Amygdala (tissue), 56 donors: ENCODE measurements at places on chromosomes 13 and 19.
A peak's percentile ranks its signal among the peaks of the same experiment; 100 is the strongest.

DNA sequence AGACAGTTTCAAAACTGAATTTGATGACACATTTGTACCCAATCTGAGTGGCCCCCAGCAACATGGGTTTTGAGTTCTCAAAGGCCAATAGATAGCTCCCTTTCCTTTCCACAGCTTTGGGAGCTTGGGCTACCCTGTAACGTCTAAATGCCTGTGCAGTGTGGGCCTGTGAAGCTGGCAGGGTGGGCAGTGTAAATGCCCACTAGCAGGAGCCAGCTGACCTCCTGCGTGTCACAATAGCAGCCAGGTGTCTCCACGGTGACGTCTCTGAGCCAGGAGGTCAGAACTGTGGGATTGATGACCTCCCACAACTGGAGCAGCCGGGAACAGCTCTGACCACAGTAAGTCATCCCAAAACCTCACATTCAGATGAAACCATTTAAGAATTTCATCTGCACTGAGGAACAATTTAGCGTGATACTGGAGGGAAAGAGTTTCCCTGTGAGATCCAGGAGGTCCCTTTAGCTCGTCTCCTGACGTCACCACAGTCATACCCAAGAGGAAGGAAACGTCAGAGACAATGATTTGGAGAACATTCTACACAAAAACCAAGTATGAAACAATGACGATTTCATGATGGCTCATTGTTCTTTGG is at the start of gene IPO5:
Gene IPO5, plus strand, starts transcription at position 300 of the 595 bp plus-strand sequence. CDS start 23,022 bp downstream, outside the sequence.
- DNase-seq = no peak

GRCh38 chr19:4108767-4109625 is 14.9 kb downstream of the MAP2K2 start:
- DNase-seq = no peak

- DNase-seq = no peak
Observed at GRCh38 chr13:44768239-44768638, 192.1 kb upstream of the TSC22D1 start.

DNA sequence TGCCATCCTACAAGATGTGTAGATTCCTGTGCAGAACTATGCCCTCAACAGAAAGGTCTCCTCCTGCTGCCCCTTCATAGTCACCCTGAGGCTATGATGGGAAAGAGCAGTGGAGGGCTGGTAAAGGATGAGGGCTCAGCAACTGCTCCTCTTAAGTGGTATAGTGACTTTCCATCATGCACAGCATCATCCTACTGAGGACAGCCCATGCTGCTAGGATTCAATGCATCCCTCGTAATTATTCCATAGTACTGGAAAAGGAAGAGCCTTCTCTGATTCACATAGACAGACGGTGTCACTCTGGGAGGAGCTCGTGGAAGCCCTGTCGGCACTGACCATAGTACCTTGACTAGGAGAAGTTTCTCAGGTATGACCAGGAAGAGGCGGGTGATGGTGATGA is 47.6 kb upstream of the IRS2 start:
- no peak for DNase-seq

DNA sequence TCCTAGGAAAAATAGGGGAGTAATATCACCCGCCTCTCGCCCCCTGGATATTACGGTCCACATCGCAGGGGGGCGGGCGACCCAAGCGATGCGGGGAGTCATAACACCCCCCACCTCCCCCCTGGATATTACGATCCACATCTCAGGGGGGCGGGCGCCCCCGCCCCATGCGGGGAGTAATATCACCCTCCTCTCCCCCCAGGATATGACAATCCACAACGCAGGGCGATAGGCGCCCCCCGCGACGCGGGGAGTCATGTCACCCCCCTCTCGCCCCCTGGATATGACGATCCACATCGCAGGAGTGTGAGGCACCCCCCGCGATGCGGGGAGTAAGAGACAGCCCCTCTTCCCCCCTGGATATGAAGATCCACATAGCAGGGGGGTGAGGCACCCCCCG is 684.4 kb upstream of the PCDH9 start:
- DNase-seq = no peak

GRCh38 chr13:66014771-66015170 is 1215.4 kb downstream of the PCDH9 start:
- no peak for DNase-seq

- no peak for DNase-seq
Observed at GRCh38 chr13:113437408-113438010, 15.8 kb downstream of the ADPRHL1 start.

- DNase-seq = no peak
Observed at GRCh38 chr13:60230593-60230992, 66.9 kb upstream of the DIAPH3 start.

DNA sequence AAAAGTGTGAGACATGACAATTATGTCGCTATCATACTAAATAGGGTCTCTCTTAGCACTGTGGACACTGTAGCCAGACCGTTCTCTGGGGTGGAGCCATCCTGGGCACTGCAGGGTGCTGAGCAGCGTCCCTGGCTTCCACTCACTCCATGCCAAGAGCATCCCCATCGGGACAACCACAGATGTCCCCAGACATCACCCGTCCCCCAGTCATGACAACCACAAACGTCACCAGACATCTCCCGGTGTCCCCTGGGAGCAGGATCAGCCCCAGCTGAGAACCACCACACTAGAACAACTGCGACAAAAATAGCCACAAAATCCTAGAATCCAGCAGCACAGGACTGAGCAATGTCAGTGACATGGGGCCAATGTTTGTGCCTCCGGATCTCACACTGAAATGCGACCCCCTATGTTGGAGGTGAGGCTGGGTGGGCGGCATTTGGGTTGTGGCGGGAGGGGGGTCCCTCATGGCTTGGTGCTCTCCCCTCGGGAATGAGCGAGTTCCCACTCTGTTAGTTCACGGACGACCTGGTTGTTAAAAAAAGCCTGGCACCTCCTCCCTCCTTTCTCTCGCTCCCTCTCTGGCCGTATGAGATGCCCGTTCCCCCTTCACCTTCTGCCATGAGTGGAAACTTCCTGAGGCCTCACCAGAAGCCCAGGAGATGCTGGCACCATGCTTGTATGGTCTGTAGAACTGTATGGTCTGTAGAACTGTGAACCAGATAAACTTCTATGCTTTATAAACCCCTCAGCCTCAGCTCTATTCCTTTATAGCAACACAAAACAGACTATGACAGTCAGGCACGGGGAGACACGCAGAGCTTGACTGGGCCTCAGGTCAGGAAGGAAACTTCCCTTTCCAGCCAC is 93.9 kb downstream of the GADD45B start:
- DNase-seq = no peak

DNA sequence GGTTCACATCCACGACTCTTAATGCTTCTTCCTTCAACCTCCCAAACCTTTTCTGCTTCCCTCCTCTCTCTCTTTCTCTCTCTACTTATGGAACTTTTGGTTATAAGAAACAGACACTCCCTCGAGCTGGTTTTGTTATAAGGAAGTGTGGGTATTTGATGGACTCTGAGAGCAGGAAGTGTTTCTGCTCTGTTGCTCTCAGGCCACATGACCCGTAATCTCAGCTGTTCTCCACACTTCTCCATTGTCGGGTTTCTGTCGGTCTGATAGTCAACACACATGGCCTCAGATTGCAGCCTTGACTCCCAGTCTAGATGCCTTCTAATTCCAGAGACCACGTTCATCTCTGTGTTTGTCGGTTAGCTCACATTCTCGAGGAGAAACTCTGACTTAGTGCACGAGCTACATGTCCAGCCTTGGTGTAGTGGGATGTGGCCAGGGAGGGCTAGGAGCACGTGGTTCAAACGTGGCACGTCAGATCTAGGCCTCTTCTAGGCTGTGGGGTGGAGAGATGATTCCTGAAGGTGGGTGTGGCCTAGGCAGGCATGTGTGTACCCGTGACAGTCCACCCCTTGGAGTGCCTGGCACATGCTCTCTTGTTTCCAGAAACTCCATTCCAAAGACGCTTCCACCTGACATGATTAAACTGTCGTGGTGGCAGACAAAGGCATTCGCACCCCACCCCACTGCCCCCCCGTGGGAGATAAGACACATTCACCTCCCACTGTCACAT is 26.3 kb downstream of the CNFN start:
- DNase-seq = no peak

DNA sequence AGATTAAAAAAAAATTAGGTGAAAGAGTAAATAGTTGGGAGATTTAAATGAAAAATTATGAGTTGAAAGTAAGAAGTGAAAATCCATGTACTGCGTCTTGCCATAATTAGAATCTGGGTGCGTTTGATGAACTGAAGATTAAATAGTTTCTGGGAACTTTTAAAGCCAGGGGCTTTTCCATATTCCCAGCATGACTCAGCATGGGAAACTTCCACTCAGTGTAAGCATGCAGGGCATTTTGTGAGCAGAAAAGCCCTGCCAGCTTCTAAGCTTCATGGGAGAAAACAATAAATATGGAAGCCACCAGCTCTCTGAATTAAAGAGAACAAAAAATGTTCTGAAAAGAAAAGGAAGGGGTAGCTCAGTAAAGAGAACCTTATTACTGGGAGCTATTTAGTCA is 62.0 kb upstream of the EDNRB start:
- DNase-seq = no peak

DNA sequence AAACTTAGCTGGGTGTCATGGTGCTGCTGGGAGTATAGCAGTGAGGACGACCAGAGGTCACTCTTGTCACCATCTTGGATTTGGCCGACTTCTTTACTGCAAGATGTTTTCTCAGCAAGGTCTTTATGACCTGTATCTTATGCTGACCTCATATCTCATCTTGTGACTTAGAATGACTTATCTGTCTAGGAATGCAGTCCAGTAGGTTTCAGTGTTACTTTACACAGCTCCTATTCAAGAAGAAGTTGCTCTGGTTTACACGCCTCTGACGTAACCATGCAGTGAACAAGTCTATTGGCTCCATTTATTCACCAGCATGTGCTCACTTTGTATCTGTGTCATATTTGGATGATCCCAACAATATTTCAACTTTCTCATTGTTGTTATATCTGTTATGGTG is 26.7 kb downstream of the ZNF850 start:
- no peak for DNase-seq

DNA sequence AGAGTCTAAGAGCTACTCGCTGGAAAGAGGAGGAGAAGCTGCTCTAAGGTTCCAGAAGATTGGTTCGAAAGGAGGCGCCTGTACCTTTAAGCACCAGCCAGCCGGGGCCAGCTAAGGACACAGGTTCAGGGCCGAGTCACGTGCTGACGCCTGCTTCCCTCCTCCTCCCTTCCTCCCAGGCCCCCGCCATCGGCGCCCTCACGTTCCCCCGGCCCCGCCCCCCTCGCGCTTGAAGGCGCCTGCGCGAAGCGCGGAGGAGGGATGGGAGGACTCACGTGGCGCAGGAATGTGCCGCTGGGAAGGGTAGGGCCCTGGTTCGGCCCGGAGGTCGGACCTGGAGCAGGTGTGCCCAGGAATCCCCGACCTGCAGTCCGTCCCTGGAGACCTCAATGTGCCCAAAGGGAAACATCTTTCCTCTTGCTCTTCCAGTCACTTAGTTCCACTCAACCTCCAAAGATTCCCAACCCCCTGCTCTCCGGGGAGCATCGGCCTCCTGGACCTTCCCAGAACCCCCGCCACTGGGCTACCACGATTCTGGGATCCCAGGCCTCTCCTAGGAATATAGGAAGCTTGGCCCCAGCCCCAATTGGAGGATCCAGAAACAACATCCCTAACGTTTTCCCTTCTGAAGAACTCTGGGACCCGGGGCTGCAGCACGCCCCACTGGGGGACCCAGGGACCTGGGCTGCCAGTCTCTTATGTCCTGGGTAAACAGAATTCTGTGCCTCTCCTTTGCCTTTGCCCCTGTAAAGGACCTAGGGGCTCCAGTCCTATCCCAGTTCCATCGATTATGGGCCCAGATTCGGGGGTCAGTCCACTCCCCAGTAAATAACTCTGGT is 2.5 kb downstream of the DBP start:
- peak; percentile 74 for DNase-seq

DNA sequence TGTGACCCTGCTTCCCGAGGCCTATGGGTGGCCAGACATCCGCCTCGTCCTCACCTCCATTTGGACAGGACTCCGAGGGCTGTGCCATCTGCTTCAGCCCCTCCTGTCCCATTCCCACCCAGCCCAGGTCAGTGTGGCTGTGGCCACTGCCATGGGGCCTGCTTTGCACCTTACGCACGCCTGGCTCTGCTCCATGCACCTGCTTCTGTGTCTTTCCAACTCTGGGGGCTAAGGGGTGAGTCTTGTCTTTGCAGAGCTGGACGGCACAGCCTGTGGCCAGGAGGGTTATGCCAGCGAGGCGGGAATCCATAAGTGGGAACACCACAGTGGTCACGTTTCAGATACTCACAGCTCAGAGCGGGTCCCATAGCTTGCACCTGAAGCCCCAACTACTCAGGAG is 5.2 kb upstream of the ZNF554 start:
- no peak for DNase-seq

GRCh38 chr13:111630406-111630805 is 310.0 kb downstream of the TEX29 start:
- DNase-seq = no peak

DNA sequence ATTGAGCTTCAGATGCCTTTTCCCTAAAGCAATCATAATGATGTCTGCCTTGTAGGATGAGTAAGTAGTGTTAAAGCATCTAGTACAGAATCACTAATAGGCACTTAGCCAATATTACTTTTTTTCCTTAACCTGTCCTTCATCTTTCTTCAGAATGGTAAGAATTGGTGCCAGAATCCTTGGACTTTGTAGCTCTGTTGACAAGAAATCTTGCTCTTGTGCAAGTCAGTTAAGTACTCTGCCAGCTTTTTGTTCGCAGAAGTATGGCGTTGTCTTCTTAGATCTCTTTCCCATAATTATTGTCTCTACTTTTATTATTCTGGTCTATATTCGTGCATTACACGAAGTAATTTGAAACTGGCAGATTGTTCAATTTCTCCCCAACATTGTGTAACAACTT is 554.5 kb downstream of the PCDH9 start:
- DNase-seq = no peak

GRCh38 chr13:98927951-98928927 is 49.6 kb downstream of the DOCK9 start:
- DNase-seq = no peak

GRCh38 chr13:83265279-83265678 is 617.0 kb downstream of the SLITRK1 start:
- no peak for DNase-seq

- no peak for DNase-seq
Observed at GRCh38 chr13:74921326-74921725, 560.6 kb downstream of the TBC1D4 start.

- DNase-seq = no peak
Observed at GRCh38 chr13:80093888-80094287, 247.0 kb downstream of the SPRY2 start.

DNA sequence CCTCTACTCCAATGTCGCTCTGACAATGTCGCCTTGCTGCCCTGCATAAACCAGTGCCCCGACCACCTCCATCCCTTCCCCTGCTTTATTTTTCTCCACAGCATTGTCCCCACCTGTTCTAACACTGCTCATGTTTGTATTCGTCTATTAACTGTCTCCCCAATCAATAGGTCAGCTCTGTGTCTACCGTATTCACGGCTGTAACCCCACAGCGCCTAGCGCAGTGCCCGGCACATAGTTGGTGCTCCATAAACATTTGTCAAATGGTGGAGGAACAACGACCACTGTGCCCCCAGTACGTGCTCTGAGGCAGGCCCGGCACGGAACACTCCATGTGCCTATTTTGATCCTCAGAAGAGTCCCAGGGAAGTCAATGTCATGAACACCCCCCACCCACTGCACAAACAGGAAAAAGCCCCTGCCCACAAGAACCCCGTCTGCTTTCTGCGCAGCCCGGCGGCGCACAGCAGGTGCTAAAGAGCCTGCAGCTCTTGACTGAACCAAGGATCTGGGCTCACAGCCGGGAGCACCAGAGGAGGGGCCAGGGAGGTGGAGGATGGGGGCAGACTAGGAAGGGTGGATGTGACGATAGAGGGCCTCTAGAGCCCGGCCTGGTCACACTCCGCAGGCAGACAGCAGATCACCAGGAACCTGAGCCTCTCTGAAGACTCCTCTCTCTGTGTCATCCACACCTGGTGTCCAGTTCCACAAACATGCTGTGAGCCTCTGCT is 1.8 kb upstream of the CEACAM16 start:
- no peak for DNase-seq

GRCh38 chr13:30464496-30465342 is 1.0 kb downstream of the HMGB1 start:
- peak; percentile 67 for DNase-seq
